ENCODE measurements at places on chromosomes 5 and 9. TPM values are rescaled to one million over a fixed set of nuclear protein-coding genes. Genes with fewer than 3 reads are reported as not detected.

Gene CLK4
- total RNA-seq: 30.6 TPM

Gene TEX48
- total RNA-seq: not detected

Gene CDH10
- not detected for total RNA-seq

Gene C5orf47
- not detected for total RNA-seq

Gene GALNT12
- 37.4 TPM for total RNA-seq

Gene DBH
- total RNA-seq: not detected

Gene IL13
- total RNA-seq: not detected

Gene SNCB
- total RNA-seq: 0.32 TPM

Gene PNPLA7
- 1.8 TPM for total RNA-seq

Gene FOXD1
- total RNA-seq: 3.3 TPM

Gene SLC36A2
- not detected for total RNA-seq

Gene DIRAS2
- total RNA-seq: 0.09 TPM
